ENCODE measurements at places on chromosomes 4 and X.

DNA sequence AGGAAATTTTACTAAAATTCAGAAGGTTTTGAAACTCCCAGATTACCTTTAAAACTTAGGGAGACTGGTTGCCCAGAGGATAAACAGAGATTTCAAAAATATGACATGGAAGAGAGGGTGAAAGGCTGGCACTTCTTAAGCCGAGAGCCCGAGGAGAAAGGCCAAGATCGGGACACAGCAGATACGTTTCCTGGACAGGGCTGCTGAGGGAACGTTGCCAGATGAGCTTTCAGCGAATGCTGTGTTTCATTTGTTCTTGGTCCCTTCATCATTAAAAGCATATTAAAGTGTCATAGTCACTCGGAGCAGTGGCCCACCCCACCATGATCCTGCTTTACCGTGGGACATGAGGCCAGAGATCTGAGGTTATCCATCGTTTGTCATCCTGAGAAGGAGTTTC is 37.9 kb upstream of the STOX2 start:
- no peak for DNase-seq

GRCh38 chr4:48405924-48406323 is 64.6 kb downstream of the SLAIN2 start:
- DNase-seq, result no peak

DNA sequence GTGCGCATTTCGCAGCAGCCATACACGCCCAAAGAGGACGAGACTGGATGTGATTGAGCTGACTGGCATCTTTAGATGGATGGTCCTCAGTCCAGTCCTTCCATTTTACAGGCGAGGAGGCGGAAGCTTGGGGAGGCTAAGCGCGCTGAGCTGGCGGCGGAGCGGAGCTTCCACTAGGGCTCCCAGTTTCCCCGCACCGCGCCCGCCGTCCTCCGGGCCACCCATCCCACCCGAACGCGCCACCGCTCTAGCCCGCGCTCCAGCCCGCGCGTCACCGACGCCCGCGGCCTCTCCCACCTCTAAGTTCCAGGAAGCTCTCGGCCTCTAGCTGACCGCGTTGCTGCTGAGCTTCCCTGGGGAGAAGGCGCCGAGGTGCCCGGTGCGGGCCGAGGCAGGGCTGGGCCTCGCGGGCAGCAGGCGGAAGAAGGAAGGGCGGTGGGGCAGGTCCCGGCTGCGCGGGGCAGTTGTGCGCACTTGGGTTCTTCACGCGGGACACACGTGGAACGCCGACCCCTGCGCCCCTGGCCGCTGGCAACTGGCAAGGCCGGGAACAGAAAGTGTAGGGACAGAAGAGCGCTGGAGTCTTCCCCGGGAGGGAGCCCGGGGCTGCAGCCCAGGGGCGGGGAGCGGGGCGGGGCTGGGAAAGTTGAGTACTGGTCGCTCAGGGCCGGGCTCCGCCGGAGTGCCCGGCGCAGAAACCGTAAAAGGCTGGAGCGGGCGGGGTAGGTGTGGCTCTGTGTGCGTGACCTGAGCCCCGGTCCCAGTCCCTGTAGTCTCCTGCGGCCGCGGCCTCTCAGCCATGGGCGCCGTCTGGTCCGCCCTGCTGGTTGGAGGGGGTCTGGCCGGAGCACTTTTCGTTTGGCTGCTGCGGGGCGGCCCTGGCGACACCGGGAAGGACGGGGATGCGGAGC is at the start of gene STBD1:
TSS of gene STBD1 (plus strand) at position 763 of the 911 bp plus-strand sequence. CDS start at position 800, 37 bp downstream.
- peak; percentile 18 for DNase-seq

GRCh38 chr4:56803471-56803870 is 18.0 kb downstream of the SPINK2 start:
- DNase-seq, result no peak

- DNase-seq, result no peak
Observed at GRCh38 chr4:52312722-52313121, 261.6 kb downstream of the SPATA18 start.

GRCh38 chrX:143664302-143664701 is 28.4 kb upstream of the SLITRK4 start:
- no peak for DNase-seq

GRCh38 chr4:182576601-182577289 is 333.5 kb downstream of the TENM3 start:
- DNase-seq, result no peak

DNA sequence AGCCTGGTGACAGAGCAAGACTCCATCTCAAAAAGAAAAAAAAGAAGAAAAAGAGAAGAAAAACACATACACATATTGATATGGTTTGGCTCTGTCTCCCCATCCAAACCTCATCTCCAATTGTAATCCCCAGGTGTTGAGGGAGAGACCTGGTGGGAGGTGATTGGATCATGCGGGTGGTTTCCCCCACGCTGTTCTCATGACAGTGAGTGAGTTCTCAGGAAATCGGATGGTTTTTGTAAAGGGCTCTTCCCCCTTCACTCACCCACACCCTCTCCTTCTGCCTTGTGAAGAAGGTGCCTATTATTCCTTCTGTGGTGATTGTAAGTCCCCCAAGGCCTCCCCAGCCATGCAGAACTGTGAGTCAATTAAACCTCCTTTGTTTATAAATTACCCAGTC is 68.4 kb downstream of the LDB2 start:
- no peak for DNase-seq

DNA sequence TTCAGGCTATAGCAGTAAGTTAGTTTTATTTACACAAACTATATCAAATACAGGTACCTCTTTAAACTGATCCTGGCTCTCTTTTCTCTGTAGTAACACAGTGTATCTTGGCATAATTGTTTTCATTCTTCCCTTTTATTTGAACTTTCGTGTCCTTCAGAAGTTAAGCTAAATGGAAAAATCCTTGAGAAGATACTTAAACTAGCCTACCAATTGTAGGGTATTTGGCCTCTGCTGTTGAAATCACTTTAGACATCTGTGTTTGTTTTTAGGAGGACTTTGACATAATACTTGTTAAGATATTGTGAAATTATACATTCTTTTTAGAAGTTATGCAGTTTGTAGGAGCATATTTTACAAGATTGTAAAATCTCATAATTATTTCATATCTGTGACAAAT is 90.3 kb upstream of the GK2 start:
- DNase-seq, result no peak

- no peak for DNase-seq
Observed at GRCh38 chr4:94127707-94128328, 79.8 kb upstream of the SMARCAD1 start.

- DNase-seq, result no peak
Observed at GRCh38 chr4:62366939-62367338, 1166.8 kb downstream of the ADGRL3 start.

GRCh38 chr4:128381748-128382559 is 94.3 kb upstream of the PGRMC2 start:
- DNase-seq, result no peak

DNA sequence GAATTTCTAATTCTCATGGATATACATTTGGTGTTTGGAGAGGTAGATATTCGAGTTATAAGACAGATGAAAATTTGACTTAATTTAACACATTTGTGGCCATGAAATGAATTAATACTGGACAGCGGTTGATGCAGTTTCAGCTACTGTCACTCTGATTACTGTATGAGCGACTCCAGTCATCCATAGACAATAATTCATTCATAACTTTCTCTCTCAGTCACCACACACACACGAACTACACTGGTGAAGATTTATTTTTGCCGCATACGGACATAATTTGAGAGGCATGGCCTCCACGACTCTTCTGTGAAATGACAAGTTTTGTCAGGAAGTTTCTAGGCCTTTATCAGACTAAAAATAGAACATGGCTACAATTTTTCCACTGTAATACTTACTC is 177.0 kb downstream of the TENM3 start:
- no peak for DNase-seq

DNA sequence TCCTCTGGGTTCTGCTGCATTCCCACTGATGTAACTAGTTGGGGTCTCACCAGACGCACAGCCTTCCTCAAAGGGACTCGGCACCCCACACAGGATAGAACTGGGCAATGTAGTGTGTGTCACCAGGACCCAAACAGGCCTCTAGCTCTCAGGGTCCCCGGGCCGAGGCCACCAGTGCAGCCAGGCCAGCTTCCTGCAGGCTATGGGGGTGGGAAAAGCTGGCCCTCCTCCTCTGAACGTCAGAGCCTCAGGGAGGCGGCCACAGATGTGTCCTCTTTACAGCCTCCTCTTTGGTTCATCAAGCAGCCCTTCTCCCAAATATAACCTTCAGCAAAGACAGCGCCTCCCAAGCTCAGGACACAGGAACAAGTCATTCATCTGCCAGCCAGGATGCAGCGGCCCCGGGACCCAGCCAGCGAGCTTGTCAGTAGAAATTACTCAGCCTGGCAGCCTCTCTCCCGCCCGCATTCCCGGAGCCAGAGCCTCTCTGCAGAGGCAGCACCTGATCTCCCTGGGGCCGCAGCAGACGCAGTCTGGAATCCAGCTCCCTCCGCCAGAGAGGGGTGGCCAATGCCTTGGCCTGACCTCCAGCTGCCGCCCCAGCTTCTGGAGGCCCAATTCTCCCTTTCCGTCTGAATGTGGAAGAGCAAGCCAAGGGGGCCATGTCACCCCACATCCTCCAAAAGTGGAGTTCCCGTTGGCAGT is 288.5 kb downstream of the FBXW7 start:
- DNase-seq, result no peak

GRCh38 chrX:87808576-87809243 is 291.1 kb downstream of the KLHL4 start:
- DNase-seq, result no peak

- no peak for DNase-seq
Observed at GRCh38 chr4:185293202-185293601, 83.8 kb downstream of the SNX25 start.

DNA sequence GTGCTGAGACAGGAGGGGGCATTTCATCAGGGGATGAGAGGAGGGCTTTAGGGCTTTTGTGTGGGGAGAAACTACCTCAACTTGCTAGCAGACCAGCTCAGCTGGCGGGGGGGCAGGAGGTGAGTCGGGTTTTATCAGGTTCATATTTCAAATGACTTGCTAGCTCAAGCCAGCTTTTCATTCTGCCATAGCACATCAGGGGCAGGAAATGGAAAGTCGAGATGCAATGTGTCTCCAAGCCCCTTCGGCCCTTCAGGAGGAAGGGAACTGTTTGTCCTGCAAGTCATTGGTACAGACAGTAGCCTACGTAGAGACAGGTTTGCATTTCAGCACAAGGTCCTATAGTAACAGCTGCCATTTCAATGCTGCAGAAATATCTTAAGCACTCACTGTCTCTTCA is 194.1 kb downstream of the PTTG2 start:
- no peak for DNase-seq

Data from activated CD4-positive, alpha-beta T cell treated with anti-CD3 and anti-CD28 coated beads for 4 hours (primary cell).